ENCODE measurements at places on chromosomes 7 and 10. TPM values are rescaled to one million over a fixed set of nuclear protein-coding genes. Genes with fewer than 3 reads are reported as not detected.

The LIPN gene
- not detected for total RNA-seq

The OR13A1 gene
- not detected for total RNA-seq

The HECW1 gene
- not detected for total RNA-seq

The OR2A42 gene
- not detected for total RNA-seq

DNA sequence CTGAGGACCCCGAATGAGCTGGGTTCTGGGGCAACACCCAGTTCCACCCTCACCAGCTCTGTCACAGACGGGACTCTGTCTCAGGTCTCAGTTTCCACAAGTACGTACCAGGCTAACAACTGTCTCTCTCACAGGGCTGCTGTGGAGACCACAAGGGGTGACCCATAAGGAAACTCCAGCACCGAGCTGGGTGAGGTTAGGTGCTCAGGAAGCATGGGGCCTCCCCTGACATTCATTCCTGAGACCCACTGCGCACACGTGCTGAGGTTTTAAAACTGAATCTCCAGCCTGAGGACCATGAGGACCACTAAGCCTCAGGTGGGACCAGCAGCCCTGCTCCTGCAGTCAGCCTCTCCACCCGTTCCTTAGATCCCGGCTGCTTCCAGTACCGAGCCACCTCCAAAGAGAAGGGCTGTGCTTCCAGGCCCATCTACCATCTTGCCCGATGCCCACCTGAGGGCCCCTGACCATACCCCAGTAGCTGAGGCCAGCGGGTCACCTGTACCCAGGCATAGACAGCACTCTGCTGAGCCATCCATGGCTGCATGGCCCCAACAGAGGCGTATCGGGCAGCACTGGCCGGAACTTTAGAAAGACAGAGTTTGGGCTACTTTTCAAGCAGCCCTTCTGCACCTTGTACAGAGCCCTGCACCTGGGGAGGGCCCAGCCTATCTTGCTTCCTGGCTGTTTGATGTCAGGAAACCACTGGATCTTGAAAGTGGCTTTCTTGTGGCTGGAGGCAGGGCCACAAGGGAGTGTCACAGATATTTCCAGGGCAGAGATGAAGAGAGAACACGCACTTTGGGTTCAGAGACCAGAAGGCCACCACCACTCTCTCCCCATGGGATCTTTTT is 18.7 kb downstream of the HSPA12A start:
- DNase-seq = no peak

- no peak for DNase-seq
These were observed 45.9 kb downstream of the HIPK2 start for GRCh38 chr7:139731802-139732470.

DNA sequence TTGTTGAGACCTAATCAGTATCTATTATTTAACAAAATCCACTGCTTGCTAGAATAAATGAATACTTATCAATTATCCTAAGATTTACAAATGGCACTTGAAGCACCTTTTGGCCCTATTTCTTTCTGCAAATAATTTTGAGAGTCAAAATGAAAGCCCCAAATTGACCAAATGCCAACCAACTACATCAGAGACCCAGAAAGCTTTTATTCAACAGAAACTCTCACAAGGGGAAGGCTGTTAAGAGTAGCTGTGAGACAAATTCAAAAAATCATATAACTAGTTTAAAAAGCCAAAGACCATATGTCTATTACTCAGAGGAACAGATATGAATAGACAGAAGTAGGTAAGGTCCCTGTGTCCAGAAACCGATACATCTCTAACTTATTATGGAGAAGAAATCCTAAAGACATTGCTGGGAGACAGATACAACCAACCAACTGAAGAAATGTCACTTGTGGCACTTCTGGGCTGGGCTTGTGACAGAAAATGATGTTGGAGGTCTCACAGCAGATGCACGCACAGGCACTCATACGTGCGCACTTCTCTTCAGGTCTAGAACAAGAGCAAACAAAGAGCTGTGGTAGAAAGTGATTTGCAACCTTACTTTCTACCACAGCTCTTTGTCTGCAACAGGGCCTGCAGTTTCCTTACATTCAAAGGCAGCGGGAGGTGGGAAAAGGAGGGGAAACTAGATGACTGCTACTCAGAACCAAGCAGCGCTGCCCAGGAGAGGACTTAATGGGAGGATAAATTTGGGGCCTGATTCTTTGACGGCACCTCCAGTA is 58.6 kb upstream of the KCNIP2 start:
- no peak for DNase-seq

DNA sequence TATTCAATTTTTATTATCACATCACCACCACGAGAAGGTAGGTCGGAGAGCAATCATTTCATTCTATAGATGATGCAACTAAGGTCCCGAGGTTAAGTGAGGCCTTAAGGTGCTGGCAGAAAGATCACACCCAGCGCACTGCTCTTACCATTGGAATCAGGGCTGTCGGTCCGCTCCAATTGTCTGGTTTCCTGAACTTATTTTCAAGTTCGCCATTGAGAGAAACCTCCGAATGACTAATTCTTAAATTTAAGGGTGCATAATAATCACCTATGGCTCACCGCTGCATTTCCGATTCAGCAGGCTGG is 625 bp upstream of the GSTO2 start:
- DNase-seq = no peak

- no peak for DNase-seq
These were observed 83.0 kb upstream of the LRRTM3 start for GRCh38 chr10:66842867-66843266.

Data from activated naive CD4-positive, alpha-beta T cell treated with anti-CD3 and anti-CD28 coated beads, Interleukin-2, amount 50 U/mL, for 72 hours (primary cell).